ENCODE measurements at places on chromosomes 5 and 9.

DNA sequence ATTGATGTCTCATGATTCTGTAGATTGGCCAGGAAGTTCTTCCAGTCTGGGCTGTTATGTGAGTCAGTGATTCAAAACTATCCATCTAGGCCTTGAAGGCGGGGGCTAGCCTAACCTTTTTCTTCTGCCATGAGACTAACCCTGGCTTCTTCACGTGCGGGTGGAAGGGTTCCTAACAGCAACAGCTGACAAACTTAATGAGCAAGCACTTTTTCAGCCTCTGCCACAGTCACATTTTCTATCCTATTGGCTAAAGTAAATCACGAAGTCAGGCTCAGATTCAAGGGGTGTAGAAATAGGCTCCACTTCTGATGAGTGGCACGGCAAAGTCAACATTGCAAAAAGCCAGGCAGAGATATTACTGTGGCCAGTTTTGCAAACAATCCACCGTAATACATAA, 68.4 kb downstream of the STK32A start:
- no peak for DNase-seq

DNA sequence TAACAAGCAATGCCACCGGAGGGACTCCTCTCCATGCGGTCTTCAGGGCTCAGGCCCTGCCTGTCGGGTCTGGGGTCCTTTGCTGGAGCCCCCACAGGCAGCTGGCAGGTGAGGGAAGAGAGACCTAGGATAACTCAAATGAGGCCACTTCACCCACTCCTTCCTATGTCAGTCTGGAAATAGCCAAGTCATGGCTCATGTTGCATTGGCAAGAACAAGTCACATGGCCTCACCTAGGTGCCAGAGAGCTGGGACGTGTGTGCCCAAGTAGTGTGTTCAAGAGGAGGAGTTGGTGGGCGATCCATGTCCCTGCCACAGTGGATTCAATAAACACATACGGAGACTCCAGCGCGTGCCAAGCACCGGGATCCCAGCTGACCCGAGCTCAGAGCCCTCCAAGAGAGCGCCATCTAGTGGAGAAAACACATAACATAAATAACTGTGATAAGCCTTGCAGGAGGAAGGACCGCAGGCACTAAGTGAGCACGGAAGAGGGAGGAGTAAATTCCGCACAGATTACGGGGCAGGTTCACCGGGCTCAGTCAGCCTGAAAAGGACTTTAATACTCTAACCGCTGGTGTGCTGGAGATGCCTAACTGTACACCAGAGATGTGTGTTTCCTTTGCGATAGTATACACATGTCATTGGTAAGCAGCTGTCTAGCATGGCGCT, 580.8 kb downstream of the CCDC171 start:
- DNase-seq = peak; percentile 61

GRCh38 chr5:97388794-97389193, 205.7 kb upstream of the RIOK2 start:
- DNase-seq = no peak

DNA sequence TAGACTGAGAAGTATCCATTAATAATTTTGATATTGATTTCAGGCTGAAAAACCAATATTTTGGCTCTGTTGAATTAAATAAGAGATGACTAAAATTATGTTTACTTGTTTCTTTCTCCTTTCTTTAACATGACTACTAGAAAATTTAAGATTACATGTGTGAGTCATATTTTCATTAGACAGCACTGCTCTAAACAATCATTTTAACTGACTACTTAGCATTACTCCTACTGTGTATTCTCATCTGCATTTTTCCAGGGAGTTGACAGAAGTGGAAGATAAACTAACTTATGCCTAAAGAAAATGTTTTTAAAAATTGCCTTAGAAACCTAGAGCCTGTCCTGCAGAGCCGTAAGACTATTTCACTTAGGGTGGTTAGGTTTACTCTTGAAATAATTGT, 29.1 kb downstream of the TNC start:
- no peak for DNase-seq

- DNase-seq = peak; percentile 74
Measured at GRCh38 chr9:69019808-69020207, 5.9 kb upstream of the PRKACG start.

- no peak for DNase-seq
Measured at GRCh38 chr9:38342096-38342495, 50.4 kb upstream of the ALDH1B1 start.

Data from common myeloid progenitor, CD34-positive (primary cell).